SK-N-SH (cell line): ENCODE measurements at places on chromosomes 2 and 18. TPM values are rescaled to one million over a fixed set of nuclear protein-coding genes. Genes with fewer than 3 reads are reported as not detected.

The MYCN gene
- polyA plus RNA-seq: 0.03 TPM in 1 of 2 replicates, not detected in the other

The ARHGEF33 gene
- polyA plus RNA-seq: 0.08 and 0.25 TPM in 2 replicates

The TEKT4 gene
- not detected in 2 replicates for polyA plus RNA-seq

The GALNT1 gene
- polyA plus RNA-seq: 15.7 and 23.8 TPM in 2 replicates

The PFN4 gene
- polyA plus RNA-seq: 0.54 and 0.61 TPM in 2 replicates

DNA sequence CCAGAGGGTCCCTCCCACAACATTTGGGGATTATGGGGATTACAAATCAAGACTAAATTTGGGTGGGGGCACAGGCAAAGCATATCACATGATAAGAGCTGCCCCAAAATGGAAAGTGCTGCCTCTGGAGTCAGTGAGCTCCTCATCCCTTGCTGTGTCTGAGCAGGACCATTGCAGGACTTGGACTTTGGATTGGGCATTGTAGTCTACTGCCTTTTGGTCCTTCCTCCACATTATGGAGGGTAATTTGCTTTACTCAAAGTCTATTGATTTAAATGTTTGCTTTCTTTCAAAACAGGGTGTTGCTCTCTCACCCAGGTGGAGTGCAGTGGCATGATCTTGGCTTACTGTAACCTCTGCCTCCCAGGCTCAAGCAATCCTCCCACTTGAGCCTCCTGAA is 106.8 kb upstream of the LDAH start:
- no peaks in the 10 kb centered on the region for H3K36me3 ChIP-seq
- H3K27me3 ChIP-seq: no peaks in the 10 kb centered on the region

The SP140 gene
- 0.71 and 0.75 TPM in 2 replicates for polyA plus RNA-seq

DNA sequence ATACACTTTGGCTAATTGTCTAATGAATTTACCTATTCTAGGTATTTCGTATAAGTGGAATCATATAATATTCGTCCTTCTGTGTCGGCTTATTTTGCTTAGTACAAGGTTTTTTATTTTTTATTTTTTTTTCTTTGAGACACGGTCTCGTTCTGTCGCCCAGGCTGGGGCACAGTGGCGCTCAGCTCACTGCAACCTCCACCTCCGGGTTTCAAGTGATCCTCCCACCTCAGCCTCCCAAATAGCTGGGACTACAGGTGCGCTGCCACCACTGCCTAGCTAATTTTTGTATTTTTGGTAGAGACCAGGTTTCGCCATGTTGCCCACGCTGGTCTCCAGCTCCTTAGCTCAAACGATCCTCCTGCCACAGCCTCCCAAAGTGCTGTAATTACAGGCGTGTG is 38.2 kb downstream of the PCBP1 start:
- peak overlapping the region; percentile 53; the same call in 1 of the 2 replicates for H3K4me3 ChIP-seq
- no peak for DNase-seq
- peak overlapping the region; percentile 88 for H3K27ac ChIP-seq
- H3K36me3 ChIP-seq: no peaks in the 10 kb centered on the region
- peaks cover 9% of the 10 kb centered on the region; the same call in 1 of the 2 replicates for H3K4me1 ChIP-seq

The CFC1 gene
- polyA plus RNA-seq: not detected in 2 replicates

DNA sequence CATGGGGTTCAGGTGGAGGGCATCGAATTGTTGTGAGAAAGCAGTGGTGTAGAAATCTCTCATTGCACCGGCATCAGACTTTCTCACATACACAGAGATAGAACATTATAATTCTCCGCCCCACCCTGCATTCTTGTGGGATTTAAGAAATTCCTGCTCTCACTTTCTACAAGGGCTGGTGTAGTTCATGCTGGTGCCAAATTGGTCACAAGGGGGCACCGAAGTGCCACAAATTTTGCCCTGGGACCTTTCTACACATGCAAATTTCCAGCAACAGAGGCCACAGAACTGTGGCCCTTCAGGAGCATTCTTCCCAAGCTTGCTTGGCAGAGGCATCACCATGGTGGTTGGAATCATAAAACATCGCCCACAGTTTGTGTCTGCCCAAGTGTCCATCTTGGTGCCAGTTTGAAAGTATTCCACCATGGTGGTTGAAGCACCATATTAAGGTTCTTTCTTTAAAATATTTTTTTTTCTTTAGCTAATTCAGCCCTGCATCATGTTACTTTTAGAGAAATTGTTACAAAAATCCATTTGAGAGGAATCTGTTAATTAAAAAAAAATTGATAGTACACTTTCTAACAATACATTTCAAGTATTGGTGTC is 521.2 kb upstream of the FANCL start:
- no peaks in the 10 kb centered on the region for H3K27me3 ChIP-seq
- H3K4me1 ChIP-seq: peaks cover 7% of the 10 kb centered on the region
- H3K27ac ChIP-seq: no peak overlapping the region
- DNase-seq: peak; percentile 29
- H3K4me3 ChIP-seq: no peak overlapping the region

- no peak for DNase-seq
- peak overlapping the region; percentile 29; the same call in 1 of the 2 replicates for H3K27ac ChIP-seq
- H3K4me3 ChIP-seq: no peak overlapping the region
- peaks cover 28% of the 10 kb centered on the region; the same call in 1 of the 2 replicates for H3K4me1 ChIP-seq
Observed at GRCh38 chr2:85737481-85737880, 16.3 kb upstream of the ATOH8 start.

The DYSF gene
- 0.10 and 0.18 TPM in 2 replicates for polyA plus RNA-seq

- H3K4me3 ChIP-seq: no peak overlapping the region
- no peaks in the 10 kb centered on the region for H3K4me1 ChIP-seq
- H3K36me3 ChIP-seq: no peaks in the 10 kb centered on the region
- no peak overlapping the region for H3K27ac ChIP-seq
Observed at GRCh38 chr18:50629148-50629631, 69.3 kb downstream of the MAPK4 start.

The MAL gene
- not detected in 2 replicates for polyA plus RNA-seq

The RBM44 gene
- 0.30 and 0.34 TPM in 2 replicates for polyA plus RNA-seq
